H9 (cell line): ENCODE measurements at places on chromosomes 2 and 18. TPM values are rescaled to one million over a fixed set of nuclear protein-coding genes. Genes with fewer than 3 reads are reported as not detected.

The SERTAD2 gene
- total RNA-seq: 3.5 and 3.7 TPM in 2 replicates

DNA sequence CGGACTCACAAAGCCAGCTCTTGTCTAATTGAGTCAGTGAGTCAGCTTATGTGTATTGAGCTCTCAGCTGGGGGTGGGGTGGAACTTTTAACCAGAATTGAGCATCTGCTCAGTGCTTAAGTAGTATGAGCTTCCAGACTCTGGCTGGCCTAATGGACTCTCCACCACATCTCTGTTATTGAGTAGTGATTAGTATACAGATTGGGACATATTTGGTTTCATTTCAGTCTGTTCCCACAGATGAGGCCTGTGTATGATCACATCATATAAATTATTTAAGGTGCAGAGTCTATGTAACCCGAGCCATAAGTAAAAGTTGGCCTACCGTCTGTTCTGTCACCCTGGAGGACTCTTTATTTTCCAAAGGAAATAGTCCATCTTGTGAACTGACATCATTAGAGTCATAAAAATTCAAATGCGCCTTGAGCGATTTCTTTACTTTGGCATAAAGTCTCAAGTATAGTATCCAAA lies 152.1 kb downstream of the THSD7B start:
- DNase-seq: peak; percentile 35
- H3K4me1 ChIP-seq: no peaks in the 10 kb centered on the region
- no peaks in the 10 kb centered on the region for H3K27me3 ChIP-seq
- peaks cover 14% of the 10 kb centered on the region for H3K36me3 ChIP-seq
- no peak overlapping the region for H3K27ac ChIP-seq

- H3K27me3 ChIP-seq: no peaks in the 10 kb centered on the region
- no peaks in the 10 kb centered on the region for H3K4me1 ChIP-seq
- H3K4me3 ChIP-seq: no peak overlapping the region
These were observed 10.2 kb downstream of the NFATC1 start for GRCh38 chr18:79405781-79406575.

DNA sequence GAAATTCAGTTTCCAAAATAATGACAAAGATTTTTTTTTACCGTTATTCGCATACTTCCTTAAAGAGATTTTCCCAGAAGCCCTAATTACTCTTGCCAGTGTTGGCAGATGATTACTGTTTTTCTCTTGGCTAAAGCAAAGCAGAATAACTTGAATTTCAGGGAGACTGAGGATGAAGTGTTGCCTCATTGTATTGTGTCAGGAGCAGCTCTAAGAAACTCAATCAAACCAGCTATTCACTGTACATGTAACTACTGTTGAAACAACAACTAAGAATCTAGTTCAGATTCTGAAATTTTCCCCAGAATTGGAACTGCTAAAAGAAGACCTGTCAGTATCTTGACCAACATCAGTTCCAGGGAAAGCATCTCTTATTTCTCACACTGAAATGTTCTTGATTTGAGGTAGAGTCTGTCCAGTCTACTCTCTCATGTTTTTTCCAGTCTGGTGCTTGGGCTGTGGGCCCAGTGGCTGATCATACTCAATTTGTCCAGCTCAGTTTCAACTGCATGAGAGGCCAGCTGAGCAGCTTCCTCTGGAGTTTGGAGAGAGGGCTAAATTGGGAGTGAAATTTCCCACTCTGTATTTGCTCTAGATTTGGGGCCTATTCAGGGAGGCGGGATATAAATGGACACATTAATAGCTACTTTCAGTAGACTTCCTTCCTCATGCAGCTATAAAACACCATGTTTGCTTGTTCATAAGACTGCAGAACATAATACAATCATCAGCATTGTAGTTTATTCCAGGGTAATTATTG lies 78.5 kb downstream of the PPP1R1C start:
- no peaks in the 10 kb centered on the region for H3K27me3 ChIP-seq
- no peak overlapping the region for H3K4me3 ChIP-seq
- H3K4me1 ChIP-seq: peaks cover 3% of the 10 kb centered on the region
- no peaks in the 10 kb centered on the region for H3K36me3 ChIP-seq
- no peak for DNase-seq

- peak; percentile 65 for DNase-seq
- peaks cover 1% of the 10 kb centered on the region; the same call in 1 of the 3 replicates for H3K36me3 ChIP-seq
- peak overlapping the region; percentile 91 for H3K4me3 ChIP-seq
These were observed 1.4 kb downstream of the NEDD4L start for GRCh38 chr18:58045242-58046092.

DNA sequence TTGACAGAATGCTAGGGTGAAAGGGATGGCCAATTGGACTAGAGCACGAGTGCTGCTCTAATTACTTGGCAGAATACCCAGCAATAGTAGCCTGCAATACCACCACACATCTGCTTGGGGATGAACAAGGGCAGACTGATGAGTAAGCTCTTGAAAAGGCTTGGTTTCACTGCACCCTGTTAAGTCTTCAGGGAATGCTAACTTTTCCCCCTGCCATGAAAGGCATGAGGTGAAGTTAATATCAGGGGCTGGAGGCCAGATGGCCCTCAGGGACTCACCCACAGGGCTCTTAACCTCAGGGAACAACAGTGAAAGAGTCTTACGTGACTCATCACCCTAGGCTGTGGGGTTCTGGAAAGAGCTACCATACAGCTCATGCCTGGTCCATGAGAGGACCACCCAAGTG lies 51.7 kb upstream of the MYL1 start:
- no peaks in the 10 kb centered on the region; the same call in 1 of the 2 replicates for H3K4me1 ChIP-seq
- H3K27ac ChIP-seq: no peak overlapping the region
- DNase-seq: no peak

DNA sequence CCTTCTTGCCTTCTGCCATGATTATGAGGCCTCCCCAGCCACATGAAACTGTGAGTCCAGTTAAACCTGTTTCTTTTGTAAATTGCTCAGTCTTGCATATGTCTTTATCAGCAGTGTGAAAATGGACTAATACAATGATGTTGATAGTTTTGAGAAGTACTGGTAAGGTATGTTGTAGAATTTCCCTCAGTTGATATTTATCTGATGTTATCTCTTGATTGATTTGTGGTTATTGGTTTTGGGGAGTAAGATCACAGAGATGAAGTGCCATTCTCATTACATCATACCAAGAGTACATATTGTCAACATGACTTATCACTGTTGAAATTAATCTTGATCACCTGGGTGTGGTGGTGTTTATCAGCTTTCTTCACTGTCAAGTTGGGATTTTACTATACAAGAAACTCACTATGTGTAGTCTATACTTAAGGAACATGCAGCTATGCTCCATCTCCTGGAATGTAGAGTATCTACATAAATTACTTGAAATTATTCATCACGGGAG lies 5.1 kb upstream of the SPAG16 start:
- DNase-seq: no peak
- no peak overlapping the region for H3K4me3 ChIP-seq
- H3K4me1 ChIP-seq: no peaks in the 10 kb centered on the region

The CAD gene
- 117 and 130 TPM in 2 replicates for total RNA-seq
